ENCODE measurements at places on chromosomes 6 and 20.

DNA sequence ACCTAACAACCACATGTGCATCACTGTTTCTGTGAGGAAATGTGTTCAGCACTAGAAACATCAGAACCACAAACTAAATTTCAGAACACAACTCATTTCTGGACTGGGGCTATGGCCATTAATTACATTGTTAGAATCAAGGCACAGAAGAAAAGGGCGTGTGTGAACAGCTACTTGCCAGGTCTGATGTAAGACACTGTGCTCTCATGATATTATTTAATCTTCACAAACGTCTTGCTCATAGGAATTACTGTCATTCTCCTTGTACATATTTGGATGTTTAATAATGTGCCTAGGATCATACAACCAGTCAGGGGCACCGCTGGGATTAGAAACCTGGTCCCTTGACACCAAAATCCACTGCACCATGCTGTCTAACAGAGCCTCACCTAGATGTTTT lies 14.8 kb downstream of the ADGRF1 start:
- no peak for DNase-seq

DNA sequence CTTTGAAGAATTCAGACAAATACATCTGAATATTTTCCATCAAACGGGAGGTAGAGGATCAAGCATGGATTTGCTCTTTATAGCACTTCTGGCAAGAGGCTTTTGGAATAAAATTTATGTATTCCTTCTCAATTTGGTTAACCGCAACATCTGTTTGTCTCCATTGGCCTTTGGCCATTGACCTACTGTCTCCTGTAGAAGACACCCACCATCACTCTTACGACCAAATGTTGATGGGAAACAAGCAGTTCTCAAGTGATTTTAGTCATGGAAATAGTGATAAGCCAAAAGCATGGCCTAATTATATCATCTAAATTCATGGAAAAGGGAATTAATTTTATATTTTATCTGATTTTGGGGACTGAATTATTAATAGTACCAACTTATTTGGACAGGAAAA lies 591.9 kb downstream of the CD109 start:
- DNase-seq = no peak

DNA sequence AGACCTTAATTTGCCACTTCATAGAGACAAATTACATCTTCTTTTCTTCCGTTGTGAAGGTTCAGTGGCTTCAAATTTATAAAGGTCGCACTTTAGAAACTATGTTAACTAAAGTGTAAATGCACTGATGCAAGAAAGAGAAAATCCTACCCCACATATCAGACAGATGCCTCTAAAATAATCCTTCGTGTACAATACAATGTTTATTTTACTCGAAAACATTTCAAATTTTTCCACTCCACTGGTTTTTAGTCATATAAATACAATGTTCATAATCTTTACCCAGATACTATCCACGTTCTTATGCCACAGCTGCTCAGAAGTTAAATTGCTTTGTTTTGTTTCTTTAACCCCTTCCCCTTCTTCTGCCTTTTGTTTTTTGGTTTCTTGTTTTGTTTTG lies 140.3 kb upstream of the LAMP5 start:
- no peak for DNase-seq

GRCh38 chr20:47956268-47956995 lies 171.2 kb upstream of the SULF2 start:
- DNase-seq = no peak

- DNase-seq = no peak
Observed at GRCh38 chr6:49342410-49342809, 120.6 kb downstream of the MMUT start.

DNA sequence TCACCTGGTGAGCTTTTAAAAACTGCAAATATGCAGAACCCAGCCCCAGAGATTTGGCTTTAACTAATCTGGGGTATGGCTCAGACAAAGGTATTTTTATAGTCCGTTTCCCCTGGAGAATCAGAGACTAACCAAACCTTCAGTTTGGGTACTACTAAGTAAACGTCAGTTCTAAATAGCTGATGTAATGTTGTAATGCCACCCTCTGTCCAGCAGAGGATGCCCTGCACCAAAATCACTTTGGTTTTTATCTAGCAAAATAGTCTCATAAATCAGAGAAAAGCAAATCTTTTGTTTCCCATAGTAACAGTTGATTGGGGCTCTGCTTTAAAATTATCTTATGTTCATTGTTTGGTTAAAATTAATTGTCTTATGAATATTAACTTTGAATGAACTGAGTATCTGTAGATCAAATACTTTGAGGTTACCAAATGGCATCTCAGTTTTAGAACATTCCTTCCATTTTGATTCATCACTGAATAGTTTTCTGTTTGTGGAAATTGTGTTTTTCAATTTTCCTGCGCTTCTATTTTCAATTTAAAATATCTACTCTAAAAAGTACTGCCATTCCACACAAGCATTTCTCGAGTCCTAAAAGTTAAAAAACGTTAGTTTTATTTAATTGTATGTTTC lies 278.3 kb upstream of the PLCB4 start:
- no peak for DNase-seq

- DNase-seq = no peak
Observed at GRCh38 chr6:73152966-73153757, 72.1 kb downstream of the KHDC1L start.

- no peak for DNase-seq
Observed at GRCh38 chr6:131285548-131285947, 150.3 kb downstream of the AKAP7 start.

DNA sequence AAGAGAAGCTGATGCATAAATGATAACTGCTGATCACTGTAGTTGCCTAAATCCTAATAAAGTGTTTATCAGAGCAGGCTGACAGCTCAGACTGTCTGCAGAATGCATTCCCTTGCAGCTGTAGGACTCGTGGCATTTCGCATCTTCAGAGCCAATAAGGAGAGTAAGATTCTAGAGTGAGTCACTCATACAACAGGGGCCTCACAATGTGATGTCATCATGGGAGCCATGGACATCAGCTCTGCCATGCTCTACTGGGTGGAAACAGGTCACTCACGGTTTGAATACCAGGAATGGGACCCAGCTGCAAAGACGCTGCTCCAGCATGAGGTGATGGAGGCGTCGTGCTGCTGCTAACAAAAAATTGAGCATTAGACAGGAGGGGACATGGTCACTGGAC lies 7.4 kb downstream of the FAM209B start:
- no peak for DNase-seq

DNA sequence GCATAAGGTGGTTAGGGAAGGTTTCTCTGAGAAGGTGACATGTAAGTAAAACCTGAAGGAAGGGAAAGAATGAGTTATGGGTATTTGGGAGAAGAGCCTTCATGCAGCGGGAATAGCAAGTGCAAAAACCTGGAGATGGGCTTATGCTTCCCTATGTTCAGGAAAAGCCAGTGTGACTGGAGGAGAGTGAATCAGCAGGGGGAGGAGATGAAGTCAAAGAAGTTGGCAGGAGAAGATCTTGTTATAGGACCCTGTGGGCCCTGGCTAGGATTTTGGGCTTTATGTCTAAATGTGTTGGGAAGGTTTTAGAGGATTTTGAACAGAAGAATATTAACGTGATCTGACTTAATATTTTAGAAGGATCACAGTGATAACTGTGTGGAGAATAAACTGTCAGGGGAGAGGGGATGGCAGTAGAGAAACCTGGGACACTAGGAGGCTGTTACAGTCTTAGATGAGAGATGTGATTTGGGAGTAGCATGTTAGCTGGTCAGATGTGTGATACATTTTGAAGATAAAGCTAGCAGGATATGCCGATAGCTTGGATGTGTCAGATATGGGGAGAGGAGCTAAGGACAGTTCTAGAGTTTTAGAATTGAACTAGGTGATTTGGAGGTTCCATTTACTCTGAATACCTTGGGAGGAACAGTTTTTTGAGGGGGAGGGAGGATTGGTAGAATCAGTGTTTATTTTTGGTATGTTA lies 41.0 kb downstream of the PHF3 start:
- no peak for DNase-seq

- no peak for DNase-seq
Observed at GRCh38 chr6:156839591-156840001, 62.4 kb downstream of the ARID1B start.

- no peak for DNase-seq
Observed at GRCh38 chr6:2517401-2517800, 233.3 kb downstream of the MYLK4 start.

DNA sequence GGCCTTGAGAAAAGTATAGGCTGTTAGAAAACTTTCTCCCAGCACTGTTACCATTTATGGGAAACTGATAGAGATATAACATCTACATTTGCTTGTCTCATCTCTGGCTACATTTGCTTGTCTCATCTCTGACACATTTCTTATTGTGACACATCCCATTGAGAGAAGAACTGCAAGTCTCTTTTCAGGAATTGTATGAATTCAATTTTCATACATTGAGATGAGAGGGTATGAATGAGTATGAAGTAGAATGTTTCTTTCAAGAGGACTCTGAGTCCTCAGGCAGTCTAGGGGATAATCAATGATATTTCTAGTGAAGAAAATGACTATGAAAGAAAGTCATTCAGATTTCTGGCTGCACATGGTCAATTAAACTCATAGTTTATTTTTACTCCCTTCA lies 37.5 kb upstream of the ENPP5 start:
- DNase-seq = no peak

DNA sequence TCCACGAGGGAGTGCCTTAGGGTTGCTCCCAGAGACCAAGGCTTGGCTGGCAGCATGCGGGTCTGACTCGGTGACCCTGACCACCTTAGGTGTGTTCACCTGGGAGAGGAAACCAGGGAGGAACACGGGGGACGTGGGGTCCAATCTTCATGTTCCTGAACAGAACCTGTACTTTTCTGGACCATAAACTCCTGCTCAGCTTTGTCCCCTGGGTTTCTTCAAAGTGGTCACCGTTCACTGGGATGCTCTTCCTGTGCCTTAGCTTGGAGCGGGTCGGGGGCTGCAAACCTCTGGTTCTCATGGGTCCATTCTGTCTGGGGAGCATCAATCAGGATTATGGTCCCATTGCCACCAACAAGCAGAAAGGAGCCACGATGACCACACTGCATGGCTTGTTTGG lies 333.5 kb downstream of the QKI start:
- DNase-seq = no peak

DNA sequence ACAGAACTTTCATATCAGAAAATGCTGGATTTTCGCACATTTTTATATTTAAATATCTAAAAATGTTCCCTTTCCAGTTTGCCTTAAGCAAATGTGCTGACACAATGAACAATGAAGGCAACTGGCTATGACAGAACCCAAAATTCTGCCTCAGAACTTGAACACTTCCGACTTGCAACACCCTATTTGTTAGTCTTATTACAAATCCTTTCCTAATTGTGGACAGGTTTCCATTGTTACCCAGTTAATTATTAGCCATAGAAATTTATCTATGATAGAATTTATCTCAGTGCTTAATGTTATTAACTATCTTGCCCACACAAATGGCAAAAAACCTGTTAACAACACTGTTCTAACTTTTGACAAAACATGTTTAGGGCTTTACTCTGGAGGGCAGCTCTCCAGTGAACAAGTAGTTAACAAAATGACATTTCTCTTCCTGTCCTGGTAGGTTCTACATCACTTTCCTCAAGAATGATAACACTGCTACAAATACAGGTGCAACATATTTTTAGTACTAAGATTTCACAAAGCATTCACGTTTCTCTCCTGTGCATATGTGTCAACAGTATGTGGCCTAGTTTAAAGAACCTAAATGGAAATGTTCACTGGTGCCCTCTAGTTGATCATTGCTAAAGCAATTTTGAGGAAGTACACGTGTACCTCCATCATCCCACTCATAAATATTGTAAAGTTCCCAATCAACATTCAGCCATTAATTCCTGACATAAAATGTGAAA lies 58.4 kb downstream of the HIVEP2 start:
- peak; percentile 79 for DNase-seq

DNA sequence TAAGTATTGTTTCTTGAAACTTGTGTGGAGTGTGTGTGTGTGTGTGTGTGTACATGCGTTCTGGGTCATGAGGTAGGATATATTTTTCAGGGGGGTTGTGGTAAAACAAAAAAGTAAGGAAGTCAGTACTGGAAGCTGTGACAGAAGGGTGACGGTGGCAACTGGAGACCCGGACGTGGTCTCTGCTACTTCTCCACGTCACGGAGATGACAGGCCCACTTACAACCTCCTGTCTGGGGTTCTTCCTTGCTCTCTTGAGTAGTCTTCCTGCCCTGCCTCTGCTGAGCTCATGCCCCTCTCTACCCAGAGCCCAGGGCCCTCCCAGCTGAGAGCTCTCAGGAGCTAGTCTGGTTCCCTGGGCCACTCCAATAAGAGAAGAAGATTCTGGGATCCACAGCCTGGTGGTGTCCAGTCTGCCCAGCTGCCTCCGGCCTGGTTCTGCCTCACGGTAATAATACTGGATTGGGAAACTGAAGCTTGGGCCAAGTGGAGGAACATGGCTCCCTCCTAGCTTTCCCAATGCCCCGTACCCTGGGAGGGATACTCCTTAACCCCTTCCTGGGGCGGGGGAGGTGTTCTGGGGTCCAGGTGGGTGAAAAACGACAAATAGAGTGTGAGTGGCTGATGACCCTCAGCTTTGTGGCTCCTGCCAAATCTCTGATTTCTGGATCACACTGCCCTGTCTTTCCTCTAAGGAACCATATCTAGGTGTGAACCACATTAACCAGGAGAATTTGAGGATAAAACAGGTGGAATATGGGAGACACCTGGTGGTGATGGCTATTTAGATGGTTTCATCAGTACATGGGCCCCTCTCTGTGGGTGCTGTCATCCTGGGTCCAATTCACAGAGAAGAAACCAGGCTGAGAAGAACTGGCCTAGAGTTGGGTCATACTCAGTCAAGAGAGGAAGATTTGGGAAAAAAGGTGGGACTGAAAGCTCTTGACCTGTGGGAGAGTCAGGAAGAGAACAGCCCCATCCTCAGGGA lies 27.2 kb downstream of the VEGFA start:
- no peak for DNase-seq

- no peak for DNase-seq
Observed at GRCh38 chr6:24796616-24797290, 2.0 kb downstream of the ARMH2 start.

DNA sequence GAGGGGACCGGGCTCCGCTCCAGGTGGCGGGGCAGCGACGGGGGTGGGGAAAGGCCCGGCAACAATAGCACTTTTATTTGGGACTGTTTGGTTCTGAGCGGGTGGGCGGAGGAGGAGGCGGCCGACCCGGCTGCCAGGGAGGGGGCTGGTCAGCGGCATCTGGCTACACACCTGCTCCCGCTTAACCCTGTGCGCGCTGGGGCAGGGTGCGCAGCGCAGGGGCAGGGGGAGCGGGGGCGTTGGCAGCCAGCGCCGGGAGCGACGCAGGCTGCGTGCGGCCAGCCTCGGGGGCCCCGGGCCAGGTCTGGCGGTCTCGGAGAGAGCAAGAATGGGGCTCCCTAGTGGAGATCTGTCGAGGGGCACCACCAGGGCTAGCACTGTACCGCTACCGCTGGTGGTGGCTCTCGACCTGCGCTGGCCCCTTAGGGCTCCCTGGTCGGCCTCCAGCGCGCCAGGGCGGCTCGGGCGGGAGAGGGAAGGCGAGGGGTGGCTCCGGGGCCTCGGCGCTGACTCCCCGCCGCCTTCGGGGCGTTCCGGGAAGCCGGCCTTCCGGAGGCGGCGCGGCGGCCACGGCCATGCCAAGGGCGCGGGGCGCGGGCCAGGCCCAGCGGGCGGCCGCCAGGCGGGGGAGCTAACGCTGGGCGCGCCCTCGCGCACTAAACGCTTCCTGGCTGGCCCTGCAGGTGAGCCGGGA lies 92.4 kb downstream of the NCR2 start:
- DNase-seq = no peak

Data from SW 1271 (cell line).